CD4-positive, alpha-beta T cell treated with Interleukin-15 for 1 hour (primary cell): ENCODE measurements at places on chromosomes 11 and 22.

DNA sequence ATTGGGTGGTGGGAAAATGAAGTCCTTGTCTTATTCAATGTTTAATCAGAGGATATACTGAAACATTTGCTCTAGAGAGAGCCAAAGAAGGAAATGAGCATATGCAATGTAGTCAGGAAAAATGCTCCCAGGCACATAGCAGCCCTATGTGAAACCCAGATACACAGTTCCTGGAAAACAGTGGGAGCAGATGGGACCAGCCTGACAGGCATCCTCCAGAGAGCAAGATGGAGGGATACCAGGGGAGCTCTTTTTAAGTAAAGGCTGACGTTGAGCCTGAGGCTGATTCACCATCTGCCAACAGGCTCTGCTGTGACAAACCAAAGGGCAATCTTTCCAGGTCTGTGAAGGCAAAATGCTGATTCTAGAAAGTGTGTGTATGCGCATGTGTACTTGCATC lies 559.4 kb upstream of the KIRREL3 start:
- DNase-seq: no peak

DNA sequence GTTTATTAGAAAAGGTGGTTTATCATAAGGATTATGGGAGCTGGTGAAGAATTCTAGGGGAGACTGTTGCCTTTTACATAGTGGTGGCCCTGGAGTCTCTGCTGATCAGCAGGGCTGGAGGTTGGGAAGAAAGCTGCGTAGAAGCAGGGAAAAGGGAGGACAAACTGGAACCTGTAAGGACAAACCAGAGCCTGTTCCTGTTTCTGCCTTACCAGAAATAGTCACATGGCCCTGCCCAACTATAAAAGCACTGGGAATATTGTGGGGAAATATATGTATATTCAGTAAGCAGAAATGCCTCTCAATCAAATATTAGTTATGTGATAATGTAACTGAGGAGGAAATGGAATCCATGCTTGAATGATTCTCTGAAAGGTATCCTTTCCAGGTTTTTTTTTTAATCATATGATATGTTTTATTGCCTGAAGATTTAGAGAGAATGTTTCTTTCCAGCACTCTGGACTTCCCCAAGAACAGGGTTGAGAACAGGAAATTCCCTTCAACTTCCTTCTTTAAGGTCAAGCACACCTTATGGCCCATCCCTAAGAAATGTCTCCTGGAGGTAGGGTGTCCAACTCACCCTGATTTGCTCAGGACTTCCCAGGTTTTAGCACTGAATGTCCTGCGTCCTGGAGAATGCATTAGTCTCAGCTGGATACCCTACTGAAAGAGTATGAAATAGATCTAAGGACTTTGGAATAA lies 33.9 kb upstream of the SCUBE2 start:
- no peak for DNase-seq

GRCh38 chr11:70595452-70595851 lies 197.1 kb downstream of the CTTN start:
- no peak for DNase-seq

- DNase-seq: peak; percentile 53
Measured at GRCh38 chr11:13955971-13956421, 6.5 kb upstream of the SPON1 start.

- DNase-seq: no peak
Measured at GRCh38 chr22:49306632-49307480, 520.8 kb downstream of the BRD1 start.

DNA sequence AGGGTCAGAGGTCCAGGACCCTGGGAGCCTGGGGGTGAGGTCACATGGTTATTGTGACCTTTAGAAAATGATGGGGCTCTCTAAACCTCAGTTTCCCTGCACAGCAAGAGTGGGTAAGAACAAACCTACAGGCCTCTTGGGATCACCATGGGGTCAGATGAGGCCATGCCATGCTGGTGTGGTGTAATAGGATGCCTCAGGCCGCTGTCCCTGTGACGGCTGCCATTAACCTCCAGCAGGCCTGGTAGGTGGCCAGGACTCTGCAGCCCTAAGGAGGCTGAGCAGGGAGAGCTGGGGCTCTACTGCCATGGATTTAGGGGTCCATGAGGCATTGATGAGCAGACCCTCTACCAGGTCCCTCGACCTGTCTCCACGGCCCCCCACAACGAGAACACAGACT lies 265.5 kb downstream of the CTTN start:
- no peak for DNase-seq

DNA sequence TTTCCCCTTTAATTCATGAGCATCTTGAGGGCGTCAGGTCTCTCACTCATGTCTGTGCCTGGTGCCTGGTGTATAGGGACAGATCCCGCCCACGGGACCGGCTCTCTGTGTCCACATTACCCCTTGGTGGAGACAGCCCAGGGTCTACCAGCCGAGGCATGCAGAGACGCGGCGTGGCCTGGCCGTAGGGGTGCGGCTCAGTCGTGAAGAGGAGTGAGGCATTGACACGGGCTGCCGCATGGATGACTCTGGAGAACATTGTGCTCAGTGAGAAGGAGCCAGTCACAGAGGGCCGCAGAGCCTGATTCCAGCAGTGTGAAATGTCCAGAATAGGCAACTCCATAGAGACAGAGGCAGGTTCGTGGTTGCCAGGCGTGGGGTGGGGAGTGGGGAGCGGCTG lies 209.8 kb downstream of the TBC1D22A start:
- no peak for DNase-seq

DNA sequence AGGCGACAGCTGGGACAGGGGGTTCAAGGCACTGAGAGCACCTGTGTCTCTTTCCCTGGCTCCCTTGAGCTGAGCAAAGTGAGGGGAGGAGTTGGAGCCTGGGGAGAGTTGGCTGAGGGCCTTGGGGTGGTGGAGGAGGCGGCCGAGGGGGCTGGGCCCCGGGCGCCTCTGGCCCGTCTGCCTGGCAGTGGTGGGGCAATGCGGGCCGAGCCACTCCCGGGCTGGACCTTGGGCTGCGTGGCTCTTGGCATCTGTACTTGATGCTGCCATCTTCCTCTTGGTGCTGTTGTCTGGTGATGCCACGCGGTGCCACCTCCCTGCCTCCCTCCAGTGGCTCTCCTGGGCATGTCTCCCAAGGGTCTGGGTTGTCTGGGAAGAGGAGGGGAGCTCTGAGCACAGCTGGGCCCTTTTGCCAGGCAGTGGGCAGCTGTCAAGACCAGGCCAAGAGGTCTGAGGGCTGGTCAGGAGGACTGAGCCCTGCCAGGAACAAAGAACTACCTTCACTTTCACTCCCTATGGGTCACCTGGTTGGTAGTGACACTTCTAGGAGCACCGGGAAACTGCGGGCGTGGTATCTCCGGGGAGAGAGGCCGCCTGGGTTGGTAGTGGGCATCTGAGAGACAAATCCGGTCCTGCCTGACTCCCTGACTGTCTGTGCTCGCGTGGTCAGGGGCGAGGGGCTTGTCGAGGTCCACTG lies 1.3 kb downstream of the GRIK4 start:
- DNase-seq: no peak

DNA sequence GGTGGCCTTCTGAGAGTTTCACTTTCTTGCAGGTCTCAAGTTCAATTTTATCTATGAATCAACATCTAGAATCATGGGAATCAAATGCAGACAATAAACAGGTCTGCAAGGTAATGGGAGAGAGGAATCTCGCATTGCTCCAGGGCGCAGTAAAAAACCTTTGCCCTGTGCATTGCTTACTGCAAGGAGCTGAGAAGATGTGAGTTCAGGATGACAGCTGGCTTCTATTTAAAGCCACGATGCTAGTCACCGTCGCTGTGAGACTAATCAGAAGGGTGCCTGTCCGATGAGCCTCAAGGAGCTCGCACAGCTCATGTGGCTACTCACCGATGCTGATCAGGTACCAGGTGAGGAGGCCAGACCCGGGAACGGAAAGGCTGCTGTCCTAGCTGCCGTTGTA lies 30.2 kb upstream of the APOA1 start:
- DNase-seq: no peak

DNA sequence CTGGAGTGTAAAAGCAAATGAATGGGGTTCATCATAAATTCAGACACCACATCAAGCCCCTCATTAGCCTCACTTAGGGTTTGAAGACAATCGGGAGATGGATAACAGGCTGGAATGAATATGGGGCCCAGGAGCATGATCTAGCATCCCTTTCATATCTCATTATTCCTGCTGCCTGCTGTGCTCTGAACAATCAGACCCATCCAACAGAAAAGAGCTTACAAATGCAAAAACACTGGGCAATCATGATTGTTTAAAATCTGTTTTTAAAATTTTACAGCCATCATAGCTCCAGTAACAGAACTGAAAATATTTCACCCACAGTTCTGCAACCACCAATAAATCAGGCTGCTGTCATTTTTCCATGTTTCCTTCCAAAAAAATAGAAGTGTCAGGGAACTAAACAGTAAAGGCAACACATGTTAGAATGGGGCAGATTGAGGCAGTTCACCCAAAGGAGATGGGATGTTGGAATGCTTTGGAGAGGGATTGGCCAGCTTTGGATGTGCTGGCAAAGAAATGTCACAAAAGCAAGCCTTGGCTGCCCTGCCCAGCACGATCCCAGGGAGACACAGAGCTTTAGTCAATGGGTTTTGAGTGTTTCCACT lies 47.8 kb upstream of the BMAL1 start:
- DNase-seq: no peak

GRCh38 chr11:2758751-2759150 lies 59.0 kb upstream of the KCNQ1OT1 start:
- no peak for DNase-seq

DNA sequence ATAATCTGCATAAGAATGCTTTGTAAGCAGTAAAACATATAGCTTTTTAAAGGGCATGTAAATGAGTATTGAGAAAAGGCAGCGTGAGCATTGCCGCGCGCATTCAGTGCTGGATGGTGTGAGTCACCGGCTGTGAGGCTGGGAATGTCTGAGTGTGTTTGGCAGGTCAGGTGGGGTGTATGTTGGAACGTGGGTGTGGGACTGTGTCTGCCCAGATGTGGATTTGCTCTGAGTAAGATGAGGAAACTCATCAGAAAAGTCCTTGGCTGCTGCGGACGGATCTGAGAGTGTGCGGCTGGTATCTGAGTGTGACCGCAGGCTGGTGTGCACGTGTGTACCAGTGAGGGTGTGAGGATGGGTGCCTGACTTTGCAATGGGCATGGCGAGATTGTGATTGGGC lies 66.2 kb upstream of the NECTIN1 start:
- no peak for DNase-seq

DNA sequence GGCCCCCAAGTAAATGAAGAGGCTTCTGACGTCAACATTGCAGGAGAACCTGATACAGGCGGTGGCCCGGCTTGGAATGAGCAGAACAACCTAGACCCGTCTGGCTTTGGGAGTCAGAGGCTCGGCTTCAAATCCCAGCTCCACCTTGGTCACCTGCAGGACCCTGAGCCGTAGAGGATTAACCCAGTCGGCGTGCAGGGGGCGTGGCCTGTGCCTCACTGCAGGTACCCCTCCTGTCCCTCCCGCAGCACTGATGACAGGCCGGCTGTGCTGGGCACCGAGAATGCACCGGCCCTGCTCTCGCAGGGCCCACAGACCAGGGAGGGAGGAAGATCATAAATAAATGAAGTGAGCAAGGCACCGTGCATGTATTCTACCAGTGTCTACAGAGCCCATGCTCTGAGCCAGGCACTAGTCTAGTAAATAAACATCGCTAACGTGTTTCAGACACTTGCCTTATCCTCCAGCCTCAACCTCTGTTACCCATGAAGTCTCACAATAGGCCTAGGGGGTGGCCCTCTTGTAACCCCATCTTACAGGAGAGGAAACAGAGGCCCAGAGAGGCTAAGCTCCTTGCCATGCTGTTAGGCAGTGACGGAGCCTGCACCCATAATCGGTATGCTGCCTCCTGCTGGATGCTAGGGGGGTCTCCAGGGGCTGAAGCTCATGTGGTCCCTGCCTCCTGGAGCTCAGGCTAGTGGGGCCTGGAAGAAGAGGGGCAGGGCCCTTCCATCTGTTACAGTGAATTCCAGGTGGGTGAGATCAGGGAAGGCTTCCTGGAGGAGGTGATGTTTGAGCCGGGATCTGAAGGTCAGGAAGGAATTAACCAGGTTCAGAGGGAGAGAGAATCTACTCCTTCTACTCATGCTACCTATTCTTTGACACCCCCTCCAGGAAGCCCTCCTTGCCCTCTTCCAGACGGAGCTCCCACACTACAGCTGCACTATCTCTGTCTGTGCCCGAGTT lies 53.4 kb downstream of the RTL6 start:
- no peak for DNase-seq

DNA sequence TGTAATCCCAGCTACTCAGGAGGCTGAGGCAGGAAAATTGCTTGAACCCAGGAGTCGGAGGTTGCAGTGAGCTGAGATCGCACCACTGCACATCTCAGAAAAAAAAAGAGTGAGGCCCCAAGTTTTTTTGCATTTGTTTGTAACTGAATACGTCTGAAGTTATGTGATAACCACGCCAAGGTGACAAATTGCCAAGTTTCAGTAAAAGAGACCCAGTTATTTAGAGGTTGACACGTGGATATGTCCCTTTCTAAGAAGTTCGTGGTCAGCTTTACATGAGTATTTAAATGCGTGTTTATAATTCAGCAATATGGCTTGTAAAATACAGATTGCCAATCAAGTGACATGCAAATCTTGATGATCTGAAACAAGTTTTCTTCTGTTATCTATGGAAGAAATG lies 8.0 kb downstream of the PPARA start:
- no peak for DNase-seq

DNA sequence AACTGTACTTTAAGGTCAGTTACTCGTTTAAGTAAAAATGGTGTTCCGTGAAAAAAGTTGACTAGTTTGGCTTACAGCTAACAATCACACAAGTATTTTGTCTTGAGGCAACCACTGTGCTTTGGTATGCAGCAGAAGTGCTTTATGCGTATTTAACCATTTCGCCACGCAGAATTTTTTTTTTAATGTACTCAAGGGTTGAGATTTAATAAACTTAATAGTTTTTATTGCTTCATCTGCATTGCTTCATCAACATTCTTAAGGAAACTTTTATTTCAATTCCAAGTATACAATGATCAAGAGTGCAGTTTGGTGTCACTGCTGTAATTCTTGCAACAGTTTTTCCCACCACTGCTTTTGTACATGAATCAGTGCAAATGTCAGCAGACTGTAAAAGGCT lies 66.4 kb downstream of the ZNRF3 start:
- no peak for DNase-seq

DNA sequence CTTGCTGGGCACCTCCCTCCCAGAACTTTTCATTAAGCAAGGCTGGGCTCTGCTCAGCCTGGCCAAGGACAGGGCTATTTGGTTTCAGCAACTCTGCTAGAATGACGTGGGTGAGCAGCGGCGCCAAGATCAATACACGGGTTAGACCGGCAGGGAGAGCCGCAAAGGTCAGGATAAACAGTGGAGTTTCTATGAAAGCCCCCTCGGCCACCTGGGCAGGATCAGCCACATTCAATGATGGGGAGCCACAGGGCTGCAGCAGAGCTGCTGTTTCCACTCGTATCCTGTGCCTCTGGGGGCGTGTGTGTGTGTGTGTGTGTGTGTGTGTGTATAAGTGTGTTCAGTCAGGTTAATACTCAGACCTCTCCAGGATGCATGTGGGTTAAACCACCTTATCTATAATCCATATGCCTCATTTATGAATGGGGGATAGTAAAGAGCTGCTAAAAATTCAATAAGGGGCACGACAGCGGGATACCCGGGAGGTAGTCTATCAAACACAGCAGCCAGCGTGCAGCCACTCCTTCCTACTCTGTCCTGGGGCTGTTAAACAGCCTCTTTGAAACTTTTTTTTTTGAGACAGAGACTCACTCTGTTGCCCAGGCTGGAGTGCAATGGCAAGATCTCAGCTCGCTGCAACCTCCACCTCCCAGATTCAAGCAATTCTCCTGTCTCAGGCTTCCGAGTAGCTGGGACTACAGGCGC lies 34.8 kb downstream of the MYH9 start:
- no peak for DNase-seq
